Fibroblast of skin of right biceps (primary cell): ENCODE measurements at places on chromosomes 4 and X.

DNA sequence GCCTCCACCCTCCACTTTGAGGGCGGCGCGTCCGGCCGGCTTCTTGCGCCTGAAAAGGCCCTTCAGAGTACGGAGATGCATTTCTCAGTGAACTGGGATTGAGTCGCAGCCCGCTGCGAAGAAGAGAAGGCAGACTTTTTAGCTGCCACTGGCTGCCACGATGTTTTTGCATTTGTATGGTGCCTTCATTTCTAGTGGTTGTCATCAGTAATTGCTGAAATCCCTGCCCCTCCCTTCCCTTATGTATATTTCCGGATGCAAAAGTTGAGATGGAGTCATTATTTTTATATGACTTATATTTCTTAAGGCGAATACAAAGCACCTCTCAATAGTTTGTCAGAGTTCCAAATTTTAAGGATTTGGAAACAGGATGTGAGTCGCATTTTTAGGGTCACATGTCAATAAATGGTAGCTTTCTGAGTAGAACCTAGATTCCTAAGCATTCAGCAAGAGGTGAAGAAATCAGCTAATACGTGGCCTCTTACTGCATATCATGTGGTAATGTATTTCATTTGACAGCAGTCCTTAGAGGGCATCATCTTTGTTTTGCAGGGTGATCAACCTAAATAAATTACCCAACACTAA is 658 bp downstream of the ATP6AP2 start:
- peak; percentile 6 for DNase-seq

- DNase-seq, result peak; percentile 61
Observed at GRCh38 chrX:121496966-121497365, 449.6 kb downstream of the GLUD2 start.

DNA sequence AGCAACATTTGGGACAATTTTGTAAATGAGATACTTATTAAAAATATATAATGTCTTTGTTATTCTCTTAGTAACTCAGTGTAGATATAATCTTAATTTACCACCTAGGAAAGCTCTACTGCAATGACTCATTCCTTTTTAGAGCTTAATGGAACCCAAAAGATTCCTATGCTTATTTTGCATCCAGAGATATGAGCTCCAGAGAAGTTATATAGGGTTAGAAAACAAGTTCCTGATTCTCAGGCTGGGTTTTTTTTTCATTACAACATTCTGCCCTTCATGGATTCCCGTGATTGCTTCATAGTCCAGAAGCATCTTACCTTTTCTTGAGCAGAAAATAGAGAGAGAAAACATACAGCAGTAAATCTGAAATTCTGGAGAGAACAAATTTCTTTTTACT is 57.9 kb upstream of the CXCL8 start:
- no peak for DNase-seq

DNA sequence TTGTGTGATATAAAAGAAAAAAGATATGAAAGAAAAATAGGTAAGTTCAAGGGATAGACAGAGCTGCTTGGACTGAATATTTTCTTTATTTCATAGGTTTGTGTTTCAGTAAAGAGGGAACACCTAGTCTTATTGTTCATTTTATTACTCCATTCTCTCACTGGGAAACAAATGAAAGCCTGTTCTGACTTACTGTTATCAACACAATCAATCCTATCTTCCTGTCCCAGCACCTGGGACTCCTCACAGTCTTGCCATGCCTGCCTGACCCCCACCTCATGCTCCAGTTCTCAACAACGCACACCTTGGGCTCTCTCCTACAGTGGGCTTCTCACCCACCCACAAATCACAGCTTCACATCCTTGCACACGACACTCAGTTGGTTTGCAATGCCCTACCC is 189.5 kb downstream of the PRDM5 start:
- DNase-seq, result no peak

DNA sequence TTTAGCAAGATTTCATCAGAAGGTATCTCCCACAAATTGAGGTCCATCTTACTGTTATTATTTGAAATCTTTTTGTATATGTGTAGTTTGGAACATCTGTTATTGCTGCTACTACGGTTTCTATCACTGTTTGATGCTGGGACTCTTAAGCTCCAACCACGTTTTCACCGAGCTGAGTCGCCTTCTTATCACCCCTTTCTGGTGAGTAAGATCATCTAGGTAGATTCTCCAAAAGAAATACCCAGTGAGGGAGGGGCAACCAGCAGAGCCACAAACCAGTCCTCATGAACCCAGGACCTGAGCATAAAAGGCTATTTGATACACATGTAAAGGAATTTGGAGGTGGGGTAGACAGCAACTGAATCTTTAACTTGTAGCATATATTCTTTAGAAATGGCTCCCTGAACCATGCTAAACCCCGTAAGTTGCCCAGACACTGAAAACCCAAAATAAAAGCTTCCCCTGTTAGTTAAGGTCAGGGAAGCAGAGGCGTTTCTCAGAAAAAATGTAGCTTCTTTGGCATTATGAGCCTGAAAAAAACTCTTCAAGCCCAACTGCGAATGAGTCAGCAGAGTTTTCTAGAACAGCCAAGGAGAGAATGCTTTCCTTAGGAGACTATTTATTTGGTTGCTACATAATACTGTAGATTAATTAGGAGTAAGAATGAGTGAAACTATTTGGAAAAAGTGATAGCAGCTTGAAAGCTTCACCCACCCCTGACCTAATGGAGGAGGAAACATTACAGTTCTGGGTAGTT is 53.8 kb upstream of the ATXN3L start:
- DNase-seq, result peak; percentile 80

DNA sequence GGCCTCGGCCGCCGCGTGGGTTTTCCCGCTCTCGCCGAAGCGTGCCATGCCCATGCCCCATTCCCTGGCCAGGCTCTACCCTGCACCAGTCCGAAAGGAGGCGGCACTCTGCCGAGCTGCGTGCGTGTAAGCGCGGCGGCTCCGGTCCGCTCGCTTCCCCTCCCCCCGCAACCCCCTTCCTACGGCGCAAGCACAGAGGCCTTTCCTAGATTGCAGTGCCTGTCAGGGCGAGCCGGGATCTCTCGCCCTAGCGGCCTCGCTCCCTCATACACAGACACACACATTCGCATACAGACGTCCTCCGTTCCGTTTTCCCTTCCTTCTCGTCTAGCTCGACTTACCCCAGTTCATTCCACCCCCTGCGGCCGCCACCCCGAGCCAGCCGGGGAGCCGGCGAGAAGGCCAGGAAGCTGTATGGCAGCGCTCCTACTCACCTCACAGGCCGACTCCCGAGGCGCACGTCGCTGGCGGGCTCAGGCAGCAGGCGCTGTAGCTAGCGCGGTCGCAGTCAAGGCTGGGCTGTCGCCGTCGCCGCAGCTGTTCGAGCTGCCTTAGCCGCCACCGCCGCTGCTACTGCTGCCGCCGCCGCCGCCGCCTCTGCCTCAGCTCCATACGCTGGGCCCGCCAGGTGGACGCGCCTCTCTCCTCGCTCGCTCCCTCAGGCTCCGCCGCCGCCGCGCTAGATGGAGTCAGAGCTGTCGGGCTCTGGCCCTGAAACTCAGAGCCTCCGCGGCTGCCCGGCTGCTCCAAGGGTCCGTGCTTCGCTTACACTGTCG is 615 bp downstream of the NEXMIF start:
- peak; percentile 7 for DNase-seq

DNA sequence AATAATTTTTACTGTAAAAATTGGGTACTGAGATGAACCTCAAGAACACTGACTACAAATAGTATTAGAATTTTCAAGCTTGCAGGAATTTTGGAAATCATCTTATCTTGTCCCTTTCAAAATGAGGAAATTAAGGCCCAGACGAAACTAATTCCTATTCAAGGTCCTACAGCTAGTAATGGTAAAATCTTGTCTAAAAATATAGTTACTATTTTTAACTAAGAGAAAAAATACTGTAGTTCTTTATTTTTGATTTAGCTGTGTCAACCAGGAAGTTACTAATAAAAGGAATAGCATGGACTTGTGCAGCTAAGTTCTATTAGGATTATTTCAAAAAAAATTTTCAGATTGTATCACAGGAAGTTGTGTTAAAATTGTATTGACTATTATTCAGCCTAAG is 12.7 kb downstream of the PRIMPOL start:
- DNase-seq, result no peak
